Sciatic nerve (tissue), 2 donors: ENCODE measurements at places on chromosomes 7 and 10. TPM values are rescaled to one million over a fixed set of nuclear protein-coding genes. Genes with fewer than 3 reads are reported as not detected.

NPFFR1 gene
- 4.8 TPM for total RNA-seq

NODAL gene
- total RNA-seq = not detected

DNA sequence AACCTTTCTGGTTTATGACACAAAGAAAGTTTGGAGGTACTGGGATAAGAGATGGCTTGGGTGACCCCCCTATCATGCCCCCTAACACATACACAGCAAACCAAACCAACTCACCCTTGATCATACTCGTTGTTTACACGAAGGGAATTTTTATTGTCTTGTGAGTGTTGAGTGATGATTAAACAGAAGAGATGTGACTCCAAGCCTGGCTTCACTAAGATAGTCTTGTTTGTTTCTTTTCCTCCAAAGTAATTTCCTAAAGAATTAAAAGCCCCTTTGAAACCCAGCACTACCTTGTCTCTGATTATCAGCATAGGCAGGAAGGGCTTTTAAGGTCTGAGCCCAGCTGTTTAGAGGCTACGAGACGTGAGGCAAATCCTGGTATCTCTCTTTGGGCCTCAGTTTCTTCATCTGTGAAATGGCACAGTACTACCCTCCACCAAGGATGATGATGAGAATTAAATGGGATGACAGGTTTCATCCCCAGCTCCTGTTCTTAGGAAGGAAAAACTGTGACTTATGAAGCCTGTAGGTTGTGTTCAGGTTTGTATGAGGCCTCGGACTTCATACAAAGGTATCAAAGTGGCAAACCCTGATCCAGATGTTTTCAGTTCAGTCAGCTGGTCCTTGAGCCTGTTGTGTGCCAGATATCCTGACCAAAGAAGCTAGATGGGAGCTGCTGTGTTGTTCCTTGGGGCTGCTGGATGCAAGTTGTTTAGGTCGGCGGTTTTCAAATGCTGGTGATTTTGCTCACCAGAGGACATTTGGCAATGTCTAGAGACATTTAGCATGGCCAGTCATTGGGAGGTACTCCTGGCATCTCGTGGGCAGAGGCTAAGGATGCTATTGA is 51.8 kb downstream of the TCF7L2 start:
- no peak for DNase-seq

DNA sequence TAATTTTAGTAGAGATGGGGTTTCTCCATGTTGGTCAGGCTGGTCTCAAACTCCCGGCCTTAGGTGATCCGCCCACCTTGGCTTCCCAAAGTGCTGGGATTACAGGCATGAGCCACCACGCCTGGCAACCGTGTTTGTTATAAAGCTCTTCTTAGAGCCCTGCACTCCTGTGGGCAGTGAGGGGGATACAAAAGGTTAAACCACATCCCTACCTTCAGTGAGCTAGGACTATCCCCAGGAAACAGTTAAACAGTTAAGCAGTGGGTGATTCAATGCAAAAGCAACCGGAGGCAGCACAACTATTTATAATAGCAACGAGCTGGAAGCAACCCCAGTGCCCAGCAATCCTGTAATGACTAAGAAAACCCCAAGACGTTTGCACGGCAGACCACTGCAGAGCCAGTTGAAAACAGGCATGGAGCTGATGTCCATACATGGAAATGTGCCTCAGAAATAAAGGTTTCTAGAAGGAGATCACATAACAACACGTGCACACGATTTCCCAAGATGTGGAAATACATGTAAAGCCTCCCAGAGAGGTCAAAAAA is 107.2 kb upstream of the LYZL2 start:
- no peak for DNase-seq

- DNase-seq = no peak
Measured at GRCh38 chr10:83522881-83523386, 616.4 kb upstream of the GHITM start.

DNA sequence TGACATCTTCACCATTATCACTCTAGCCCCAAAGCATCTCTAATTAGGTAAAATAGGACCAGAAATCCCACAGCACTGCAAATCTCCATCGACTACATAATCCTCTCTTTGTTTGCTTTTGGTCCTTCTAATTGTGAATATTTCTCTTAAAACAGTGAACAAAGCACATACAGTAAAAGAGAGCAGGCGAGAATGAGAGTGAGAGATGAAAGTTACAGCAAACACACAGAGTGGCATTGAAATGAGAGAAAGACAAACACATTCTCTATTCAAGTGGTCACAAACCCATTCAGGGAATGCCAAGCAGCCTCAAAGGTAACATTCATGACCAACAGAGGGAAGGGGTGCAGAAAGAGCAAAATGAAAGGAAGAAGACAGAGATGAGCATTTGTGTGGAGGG is 109.8 kb upstream of the PTN start:
- DNase-seq = no peak

GRID2IP gene
- 0.18 TPM for total RNA-seq

GRCh38 chr10:21888959-21889358 is 114.6 kb downstream of the DNAJC1 start:
- DNase-seq = no peak

GRCh38 chr10:70958396-70958795 is 70.0 kb upstream of the PCBD1 start:
- no peak for DNase-seq

- DNase-seq = no peak
Measured at GRCh38 chr7:78563191-78563590, 764.6 kb downstream of the PHTF2 start.

DGKI gene
- total RNA-seq = 2.3 TPM

ADAM12 gene
- total RNA-seq = 5.8 TPM

GRCh38 chr7:134084488-134085144 is 42.5 kb upstream of the LRGUK start:
- no peak for DNase-seq

DNA sequence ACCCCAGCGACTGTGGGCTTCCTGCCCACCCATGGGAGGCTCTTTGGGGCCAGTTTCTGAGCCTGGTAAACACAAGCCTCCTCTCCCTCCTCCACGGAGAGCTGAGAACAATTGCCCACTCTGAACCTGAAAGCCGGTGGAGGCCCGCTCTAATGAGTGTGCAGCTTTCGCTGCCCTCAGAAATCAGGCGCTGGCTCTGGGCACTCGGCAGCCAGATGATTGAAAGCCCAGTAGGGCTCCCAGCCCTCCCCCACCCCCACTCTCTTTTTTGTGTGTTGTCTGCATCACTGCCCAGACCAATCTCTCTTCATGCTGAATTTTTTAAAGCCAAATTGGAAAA is 438.9 kb downstream of the RPS24 start:
- DNase-seq = no peak

- no peak for DNase-seq
Measured at GRCh38 chr10:62581351-62581750, 207.2 kb downstream of the ZNF365 start.

GRCh38 chr10:118482393-118483331 is 112.8 kb downstream of the PRLHR start:
- DNase-seq = no peak

C10orf88 gene
- total RNA-seq = 9.1 TPM

DNA sequence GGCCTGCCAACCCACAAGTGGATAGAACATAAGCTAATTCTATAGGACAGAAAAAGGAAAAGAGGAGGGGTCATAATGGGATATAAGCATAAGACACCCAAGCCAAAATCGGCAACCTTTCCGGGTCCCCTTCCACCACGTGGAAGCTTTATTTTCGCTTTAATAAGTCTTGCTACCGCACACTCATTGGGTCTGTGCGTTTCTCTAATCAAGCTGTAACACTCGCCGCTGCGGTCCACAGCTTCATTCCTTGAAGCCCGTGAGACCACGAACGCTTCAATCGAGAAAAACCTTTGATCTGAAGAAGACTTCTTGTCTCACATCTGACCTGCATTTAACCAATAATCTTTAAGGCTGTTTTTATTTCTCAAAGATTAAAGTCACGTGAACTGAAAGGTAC is 35.8 kb upstream of the HECW1 start:
- DNase-seq = no peak

DNA sequence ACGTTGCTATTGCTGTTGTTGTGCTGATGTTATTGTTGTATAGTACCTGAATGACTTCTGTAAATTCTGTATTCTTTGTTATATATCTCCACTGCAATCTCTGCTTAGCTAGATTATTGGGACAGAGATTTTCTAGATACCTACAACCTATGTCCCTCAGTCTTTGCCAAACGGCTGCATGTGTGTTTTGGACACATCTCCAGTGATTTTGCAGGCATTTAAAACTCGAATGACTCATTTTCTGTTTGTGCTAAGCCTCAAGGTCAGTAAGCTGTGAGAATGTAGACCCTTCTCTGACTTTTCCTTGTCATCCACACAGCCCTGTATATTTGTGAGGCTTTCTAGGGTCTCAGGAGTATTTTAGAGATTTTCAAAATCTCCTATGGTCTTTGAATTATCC is 410.7 kb downstream of the POM121L12 start:
- DNase-seq = no peak

- no peak for DNase-seq
Measured at GRCh38 chr7:108525327-108525984, 479 bp downstream of the PNPLA8 start.

MBLAC1 gene
- 2.5 TPM for total RNA-seq

DNA sequence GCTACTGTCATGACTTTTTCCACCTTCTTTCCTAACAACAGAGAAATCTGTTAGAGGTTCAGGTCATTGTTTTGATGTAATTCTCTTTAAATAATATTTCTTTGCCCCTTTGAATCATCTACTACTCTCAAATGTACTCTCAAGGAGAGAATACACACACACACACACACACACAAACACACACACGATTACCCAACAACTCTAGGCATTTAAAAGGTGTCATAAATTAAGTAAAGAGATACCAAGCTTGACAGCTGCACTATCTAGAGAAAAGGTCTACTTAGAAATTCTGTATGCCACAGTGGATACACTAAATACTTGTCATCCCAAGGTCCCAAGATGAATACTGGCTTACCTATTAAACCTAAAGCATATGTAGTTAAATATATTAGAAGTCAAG is 4.8 kb downstream of the PANK1 start:
- DNase-seq = no peak

DNA sequence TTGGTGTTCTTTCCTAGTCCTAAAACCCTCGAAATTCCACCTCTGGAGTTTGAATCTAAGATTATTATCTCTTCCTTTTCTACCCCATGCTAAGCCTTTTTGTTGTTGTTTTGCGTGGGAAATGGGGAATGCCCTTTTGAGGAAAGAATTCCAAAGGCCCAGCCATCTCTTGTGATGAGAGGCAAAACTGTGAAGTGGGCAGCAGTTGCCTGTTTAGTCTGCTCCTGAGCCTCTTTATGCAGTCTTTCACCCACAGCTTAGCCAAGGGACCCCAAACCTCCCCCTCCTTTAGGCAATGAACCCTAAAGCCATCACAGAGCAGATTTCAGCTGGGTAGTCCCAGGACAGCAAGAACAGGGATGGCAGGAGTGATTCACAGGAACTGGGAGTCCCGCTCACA is 95.5 kb downstream of the DNMBP start:
- DNase-seq = no peak

DNA sequence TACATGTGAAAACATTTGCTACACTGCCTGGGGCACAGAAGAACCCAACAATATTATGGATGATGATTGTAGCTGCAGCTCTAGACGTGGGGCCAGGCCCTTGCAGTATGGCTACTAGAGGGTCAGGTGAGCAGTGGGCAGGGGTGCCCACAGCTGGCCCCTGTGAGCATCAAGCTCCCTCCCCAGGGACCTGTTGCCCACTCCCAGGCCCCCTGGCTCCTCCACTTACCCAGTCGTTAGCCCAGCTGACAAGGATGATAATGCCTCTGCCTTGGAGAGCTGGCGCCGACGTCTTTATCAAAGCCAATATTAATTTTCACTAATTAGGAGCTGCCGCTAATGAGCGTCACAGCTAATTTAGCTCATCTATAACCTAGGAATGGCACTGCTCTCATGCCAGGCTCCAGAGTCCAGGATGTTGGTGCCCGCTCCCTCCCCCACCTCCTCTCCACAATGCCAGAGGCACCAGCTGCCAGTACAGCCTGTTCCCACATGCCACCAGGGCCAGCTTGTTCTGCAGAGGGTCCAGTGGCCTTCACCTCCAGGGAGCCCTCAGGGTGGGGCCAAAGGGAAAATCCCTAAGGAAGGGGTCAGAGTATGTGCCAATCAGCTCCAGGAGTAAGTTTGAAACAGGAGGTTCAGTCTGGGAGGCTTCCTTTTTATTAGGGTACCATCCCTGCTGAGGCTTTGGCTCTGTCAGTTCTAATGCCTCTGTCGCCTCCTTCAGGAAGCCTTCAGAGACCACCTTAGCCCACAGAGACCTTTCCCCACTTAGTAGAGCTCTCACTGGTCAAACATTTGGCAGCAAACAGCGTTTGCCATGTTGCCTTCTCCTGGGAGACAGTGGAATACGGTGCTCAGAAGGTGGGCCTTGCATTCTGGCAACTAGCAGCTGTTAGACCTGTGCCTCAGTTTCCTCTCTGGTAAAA is 77.2 kb downstream of the CDH23 start:
- no peak for DNase-seq

- no peak for DNase-seq
Measured at GRCh38 chr7:69748530-69748929, 150.3 kb downstream of the AUTS2 start.

- peak; percentile 64 for DNase-seq
Measured at GRCh38 chr7:54664235-54665228, 94.5 kb downstream of the SEC61G start.

CELF2 gene
- 94.9 TPM for total RNA-seq

CDK14 gene
- total RNA-seq = 79.4 TPM

DNA sequence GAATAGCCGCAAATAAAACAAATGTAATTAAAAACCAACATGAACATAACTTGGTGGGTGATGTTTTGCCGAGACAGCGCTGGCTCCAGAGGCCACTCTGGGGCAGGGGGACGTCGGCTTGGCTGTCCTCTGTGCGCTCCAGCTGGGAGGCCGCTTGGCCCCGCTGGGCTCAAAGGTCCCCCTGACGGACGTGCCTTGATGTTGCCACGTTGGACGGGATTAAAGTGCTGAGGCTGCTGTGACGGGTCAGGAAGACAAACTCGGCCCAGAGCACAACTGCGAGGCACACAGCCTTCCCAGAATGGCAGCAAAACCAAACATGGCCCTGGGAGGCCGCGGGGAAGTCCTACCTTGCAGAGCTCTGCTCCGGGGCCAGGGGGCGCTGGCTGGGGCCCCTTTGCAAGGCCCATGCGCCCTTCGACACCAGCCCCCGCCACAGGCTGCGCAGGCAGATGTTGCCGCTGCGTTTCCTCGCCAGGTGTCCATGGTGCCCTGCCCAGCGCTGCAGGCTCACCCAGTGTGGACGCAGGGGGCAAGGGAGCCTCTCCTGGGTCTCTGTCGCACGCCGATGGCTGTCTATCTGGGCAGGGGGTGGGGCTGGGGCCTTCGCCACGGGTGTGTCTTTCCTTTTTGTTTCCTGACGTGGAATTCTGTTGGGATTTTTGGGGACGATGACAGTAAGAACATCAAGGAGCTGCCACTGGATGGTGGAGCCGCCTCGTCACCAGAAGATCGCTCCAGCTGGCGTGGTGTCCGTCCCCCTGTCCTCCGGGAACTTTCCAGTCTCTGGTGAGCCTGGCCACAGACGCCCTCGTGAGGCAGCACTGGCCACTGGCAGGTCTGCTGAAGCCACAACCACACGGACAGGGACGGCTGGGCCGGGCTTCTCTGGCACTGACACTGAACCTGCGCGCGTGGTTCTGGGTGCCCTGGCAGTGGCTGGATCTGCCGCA is 99.6 kb upstream of the DIP2C start:
- DNase-seq = peak; percentile 66

GRCh38 chr10:133537546-133538545 is 10.7 kb downstream of the CYP2E1 start:
- no peak for DNase-seq

GRCh38 chr7:729140-730000 is 2.3 kb upstream of the PRKAR1B start:
- peak; percentile 36 for DNase-seq

FKBP6 gene
- total RNA-seq = not detected

CXCL12 gene
- total RNA-seq = 394 TPM

NOS3 gene
- total RNA-seq = 26.6 TPM

- DNase-seq = no peak
Measured at GRCh38 chr7:17130281-17131059, 168.0 kb upstream of the AHR start.
